ENCODE measurements at places on chromosomes 12 and 14. TPM values are rescaled to one million over a fixed set of nuclear protein-coding genes. Genes with fewer than 3 reads are reported as not detected.

The GPR65 gene
- 3.0 TPM for total RNA-seq

The OR4E2 gene
- not detected for total RNA-seq

The GPR137C gene
- 0.86 TPM for total RNA-seq

The ACVR1B gene
- 49.8 TPM for total RNA-seq

The PLEKHG7 gene
- total RNA-seq, result 0.29 TPM

DNA sequence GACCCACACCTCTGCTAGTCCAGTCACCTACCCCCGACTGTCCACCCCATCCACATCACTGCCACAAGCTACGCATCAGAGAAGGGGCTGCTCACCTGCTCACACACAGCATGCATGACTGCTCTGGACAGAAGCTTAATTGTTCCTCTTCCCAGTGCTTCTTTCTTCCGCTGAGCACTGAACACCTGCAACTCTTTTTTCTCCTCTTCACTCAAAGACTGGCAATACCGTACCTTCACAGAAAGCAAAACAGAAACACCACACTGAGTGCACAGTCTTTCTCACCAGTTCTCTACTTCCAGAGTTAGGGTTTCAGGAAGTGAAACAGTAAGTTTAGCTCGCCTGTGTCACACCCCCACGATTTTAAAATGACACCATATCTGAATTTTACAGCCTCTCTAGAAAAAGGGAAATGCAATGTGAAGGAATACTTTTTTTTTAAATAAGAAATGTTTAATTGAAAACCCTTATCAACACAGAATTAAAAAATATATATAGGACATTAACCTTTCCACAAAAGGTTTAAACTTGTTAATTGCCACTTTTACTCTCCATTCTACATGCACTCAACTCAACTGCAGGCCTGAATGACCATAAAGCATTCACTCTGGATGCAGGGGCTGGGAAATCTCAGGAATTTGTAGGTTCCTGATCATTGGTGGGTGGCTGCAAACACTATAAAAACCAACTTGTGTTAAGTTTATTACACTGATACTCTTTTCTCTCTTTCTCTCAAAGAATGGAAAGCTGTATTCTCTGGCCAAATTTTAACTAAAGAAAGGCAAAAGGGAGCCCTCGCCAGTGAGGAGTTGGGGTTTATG, 120.0 kb downstream of the PRICKLE1 start:
- DNase-seq, result no peak

- no peak for DNase-seq
Measured at GRCh38 chr14:33617154-33617553, 333.7 kb downstream of the EGLN3 start.

- DNase-seq, result peak; percentile 36
Measured at GRCh38 chr12:56160193-56160763, 2.1 kb downstream of the MYL6 start.

GRCh38 chr12:11757531-11757930, 108.1 kb downstream of the ETV6 start:
- no peak for DNase-seq

All from mucosa of gallbladder (tissue), 1 donor.